Stimulated activated CD4-positive, alpha-beta T cell treated with anti-CD3 and anti-CD28 coated beads, TNF-alpha, amount 100 ng/mL, for 24 hours (primary cell): ENCODE measurements at places on chromosomes 5 and 9.

GRCh38 chr5:38931731-38932130 is 85.9 kb downstream of the OSMR start:
- DNase-seq: no peak

GRCh38 chr5:44332285-44332971 is 56.8 kb downstream of the FGF10 start:
- DNase-seq: no peak

GRCh38 chr9:11962327-11962726 is 730.9 kb upstream of the TYRP1 start:
- no peak for DNase-seq

DNA sequence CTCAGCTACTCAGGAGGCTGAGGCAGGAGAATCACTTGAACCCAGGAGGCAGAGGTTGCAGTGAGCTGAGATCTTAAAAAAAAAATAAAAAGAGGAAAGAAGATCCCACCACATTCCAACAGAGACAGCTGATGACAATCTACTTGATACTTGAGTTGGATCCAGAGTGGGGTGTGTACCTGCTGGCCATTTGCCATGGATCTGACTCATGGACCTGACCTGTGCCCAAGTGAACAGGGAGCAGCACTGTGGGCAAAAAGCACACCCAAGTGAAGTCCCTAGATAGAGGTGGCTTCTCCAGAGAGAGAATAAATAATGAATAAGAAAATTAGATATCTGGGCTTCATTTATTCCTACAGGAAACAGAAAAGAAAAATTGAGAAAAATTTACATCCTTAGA is 81.2 kb upstream of the MIER3 start:
- DNase-seq: no peak

DNA sequence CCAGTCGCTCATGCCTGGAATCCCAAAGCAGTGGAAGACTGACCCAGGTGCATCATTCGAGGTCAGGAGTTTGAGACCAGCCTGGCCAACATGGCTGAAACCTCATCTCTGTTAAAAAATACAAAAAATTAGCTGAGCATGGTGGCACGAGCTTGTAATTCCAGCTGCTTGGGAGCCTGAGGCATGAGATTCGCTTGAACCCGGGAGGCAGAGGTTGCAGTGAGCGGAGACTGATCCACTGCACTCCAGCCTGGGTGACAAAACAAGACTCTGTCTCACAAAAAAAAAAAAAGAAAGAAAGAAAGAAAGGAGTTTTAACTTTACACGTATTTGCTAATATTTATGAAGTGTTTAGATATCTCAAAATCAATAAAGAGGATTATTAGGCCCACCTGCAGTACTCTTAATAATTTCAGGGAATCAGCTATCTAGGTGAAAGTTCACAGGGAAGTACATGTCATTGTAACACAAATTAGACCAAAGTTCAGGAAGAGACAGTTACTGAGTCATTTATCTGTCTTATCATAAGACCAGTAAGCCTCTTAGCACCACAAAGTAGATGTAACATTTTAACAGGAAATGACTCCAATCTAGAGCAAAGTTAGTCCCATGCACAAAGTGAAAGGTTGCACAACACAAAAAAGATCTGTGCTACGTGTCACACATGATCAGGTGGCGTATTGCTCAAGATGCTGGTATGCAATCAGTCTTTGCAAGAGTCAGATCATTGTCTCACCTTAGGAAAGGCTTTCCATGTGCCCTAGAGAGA is 34.1 kb upstream of the PLIN2 start:
- peak; percentile 28 for DNase-seq

- no peak for DNase-seq
These were observed 35.8 kb downstream of the PPIC start for GRCh38 chr5:123000731-123001130.

GRCh38 chr5:17228821-17229291 is 11.4 kb downstream of the BASP1 start:
- DNase-seq: no peak

DNA sequence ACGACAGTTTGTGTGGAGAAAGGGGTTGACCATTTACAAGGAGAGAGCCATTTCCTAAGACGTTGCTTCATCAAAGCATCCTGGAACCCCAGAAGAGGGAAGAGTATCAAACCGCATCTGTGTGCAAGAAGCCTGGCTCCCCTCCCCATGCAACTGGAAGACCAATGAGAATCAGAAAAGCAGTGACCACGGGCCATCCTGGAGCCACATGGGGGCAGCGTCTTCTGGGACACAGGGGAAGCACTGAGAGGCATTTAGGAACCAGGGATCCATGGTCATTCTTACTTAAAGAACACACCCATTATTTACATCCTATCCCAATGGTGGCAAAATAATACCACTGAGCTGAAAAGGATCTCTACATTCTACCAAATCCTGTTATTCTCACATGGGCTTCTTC is 29.3 kb downstream of the SEMA5A start:
- no peak for DNase-seq

- no peak for DNase-seq
These were observed 13.3 kb upstream of the PITX1 start for GRCh38 chr5:135047347-135047695.

DNA sequence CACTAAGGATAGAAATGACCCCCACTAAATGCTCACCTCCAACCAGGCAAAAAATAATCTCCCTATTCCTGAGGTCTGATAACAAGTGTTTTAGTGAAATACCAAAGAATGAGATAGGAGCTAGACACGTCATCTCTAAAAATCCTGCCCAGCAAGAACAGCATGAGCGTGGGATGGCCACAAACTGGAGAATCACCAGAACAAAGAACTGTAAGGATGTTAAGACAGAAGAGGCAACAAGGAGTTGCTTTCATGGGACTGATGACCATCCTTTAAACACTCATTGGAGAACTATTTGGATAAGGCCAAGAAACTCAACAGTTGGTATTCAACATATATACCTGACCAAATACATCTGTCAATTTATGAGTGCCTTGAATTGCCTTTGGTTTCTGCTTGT is 113.7 kb downstream of the RASEF start:
- DNase-seq: no peak

- DNase-seq: no peak
These were observed 26.2 kb downstream of the RAD23B start for GRCh38 chr9:107309271-107309670.

- no peak for DNase-seq
These were observed 194.4 kb upstream of the PPP1R2B start for GRCh38 chr5:156655732-156656131.

DNA sequence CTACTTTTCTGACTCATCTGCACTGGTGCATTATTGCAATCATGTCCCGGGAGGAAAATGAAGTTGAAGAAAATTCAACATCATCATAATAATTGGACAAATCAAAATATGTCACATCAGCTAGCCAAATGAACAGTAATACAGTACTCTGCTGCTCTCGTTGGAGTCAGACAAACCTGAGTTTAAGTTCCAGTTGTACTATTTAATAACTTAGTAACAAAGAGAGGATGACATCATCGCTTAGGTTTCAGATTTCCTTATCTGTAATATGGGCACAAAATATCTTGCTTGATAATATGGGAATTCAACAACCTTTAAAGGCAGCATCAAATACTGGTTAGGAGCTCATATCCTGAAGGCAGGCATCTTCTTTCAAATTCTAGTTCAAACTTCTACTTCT is 1248.9 kb upstream of the ACO1 start:
- no peak for DNase-seq

DNA sequence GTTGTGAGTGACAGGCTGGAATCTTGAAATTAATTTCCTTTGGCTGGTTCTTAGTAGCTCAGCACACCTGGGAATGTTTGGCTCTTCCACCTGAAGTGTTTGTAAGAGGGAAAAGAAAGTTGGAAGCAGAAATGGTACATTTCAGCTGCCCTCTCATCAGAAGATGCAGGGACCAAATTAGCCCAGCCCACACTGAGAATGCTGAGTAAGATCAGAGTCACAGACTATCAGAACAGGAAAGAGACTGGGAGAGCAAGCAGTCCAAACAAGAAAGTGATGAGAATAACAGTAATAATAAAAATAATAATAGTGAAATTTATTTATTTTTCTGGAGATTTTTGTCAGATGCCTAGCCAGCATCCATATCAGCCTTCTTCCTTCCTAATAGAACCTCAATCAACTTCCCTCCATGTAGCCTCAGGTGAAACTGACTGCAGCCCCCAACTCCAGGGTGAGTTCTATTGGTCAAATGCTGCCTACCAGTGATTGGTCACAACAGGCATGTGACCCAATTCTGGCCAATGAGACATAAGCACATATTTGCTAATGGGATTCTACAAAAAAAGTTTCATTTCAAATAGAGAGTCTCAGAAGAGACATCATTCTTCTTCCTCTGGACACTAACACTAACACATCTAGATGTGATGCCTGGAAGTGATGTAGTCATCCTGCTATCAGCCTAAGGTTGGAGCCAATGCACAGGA is 31.2 kb upstream of the ADRA1B start:
- DNase-seq: no peak

- DNase-seq: no peak
These were observed 78.2 kb upstream of the SMIM23 start for GRCh38 chr5:171707442-171707792.

GRCh38 chr9:106689089-106689488 is 173.9 kb upstream of the ZNF462 start:
- no peak for DNase-seq

- DNase-seq: no peak
These were observed 60.4 kb downstream of the USP20 start for GRCh38 chr9:129895376-129896268.

GRCh38 chr9:2802494-2802921 is 41.4 kb downstream of the PUM3 start:
- no peak for DNase-seq

DNA sequence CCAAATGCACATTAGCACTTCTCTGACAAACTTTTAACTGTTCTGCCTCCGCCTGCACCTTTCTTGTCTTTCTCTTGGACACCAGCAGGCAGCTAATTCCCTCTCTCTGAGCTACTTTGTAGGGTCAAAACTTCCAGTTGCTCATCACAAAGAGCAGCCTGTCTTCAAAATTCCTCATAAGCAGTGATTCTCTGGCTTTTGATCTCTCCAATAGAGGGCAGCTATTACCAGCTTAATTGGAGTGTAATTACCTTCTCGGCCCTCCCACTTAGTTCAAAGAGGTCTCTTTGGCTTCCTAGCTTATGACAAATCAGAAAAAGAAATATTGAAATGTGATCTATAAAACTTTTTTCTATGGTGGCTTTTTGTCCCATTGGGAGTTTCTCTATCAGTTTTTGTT is 43.6 kb upstream of the RAD23B start:
- DNase-seq: no peak

DNA sequence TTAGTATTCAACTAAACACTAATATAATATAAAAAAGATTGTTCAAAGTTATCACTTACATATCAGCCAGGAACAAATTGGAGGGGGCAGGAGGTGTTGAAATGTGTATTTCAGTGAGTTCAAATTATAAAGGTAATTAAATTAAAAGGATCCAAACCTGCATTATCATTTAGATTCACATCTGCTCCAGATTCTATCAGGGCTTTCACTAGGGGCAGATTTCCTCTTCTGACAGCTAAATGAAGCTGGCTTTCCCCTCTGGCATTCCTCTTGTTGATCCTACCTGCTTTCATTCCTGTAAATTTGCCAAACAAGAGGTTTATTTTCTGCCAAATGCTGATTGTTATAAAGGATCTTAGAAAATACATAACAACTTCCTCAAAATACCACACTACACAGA is 86.3 kb upstream of the GCNT4 start:
- DNase-seq: no peak

GRCh38 chr9:136628268-136628667 is 34.4 kb upstream of the EGFL7 start:
- DNase-seq: no peak

DNA sequence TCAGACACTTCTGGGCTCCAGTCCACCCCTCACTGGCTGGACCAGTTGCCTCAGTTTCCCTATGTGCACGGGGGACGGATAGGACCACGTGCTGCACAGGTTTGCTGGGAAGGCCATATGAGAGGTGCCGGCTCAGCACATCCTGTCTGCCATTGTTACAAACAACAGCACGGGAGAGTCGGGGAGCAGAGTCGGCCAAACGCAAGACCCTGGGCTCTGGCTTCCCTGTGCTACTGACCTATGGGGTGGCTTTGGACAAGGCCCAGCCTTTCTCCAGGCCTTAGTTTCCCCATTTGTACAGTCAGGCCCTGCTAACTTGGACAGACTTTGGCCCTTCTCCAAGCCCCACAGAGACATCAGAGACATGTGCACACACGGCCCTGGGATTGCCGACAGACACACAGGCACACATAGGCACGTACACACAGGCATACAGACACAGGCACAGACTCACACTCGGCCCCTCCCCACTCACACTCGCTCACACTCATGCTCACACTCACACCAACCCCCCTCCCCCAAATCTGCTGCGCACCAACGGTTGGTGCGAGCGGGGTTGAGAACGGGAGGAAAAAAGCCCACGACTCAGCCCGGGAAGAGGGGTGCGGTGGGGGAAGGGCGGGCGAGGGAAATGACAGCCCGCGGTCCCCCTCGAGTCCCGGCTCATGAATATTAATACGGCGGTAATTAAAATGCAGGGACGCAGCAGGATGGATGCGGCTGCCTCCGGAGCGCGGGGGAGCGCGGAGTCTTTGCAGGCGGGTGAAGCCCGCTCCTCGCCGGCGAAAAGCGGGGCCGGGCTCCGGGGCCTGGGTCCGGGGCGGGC is 133.0 kb downstream of the C9orf50 start:
- DNase-seq: peak; percentile 35

DNA sequence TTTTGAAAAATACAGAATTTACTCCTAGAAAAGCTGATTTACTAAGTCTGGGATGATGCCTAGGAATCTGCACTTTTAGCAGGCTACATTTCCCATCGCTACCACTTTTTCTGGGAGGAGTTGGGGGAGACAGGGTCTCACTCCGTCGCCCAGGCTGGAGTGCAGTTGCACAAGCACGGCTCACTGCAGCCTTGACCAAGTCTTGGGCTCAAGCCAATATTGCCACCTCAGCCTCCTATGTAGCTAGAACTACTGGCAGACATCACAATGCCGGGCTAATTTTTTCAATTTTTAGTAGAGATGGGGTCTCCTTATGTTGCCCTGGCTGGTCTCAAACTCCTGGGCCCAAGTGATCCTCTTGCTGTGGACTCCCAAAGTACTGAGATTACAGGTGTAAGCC is 85.9 kb downstream of the NR6A1 start:
- no peak for DNase-seq

DNA sequence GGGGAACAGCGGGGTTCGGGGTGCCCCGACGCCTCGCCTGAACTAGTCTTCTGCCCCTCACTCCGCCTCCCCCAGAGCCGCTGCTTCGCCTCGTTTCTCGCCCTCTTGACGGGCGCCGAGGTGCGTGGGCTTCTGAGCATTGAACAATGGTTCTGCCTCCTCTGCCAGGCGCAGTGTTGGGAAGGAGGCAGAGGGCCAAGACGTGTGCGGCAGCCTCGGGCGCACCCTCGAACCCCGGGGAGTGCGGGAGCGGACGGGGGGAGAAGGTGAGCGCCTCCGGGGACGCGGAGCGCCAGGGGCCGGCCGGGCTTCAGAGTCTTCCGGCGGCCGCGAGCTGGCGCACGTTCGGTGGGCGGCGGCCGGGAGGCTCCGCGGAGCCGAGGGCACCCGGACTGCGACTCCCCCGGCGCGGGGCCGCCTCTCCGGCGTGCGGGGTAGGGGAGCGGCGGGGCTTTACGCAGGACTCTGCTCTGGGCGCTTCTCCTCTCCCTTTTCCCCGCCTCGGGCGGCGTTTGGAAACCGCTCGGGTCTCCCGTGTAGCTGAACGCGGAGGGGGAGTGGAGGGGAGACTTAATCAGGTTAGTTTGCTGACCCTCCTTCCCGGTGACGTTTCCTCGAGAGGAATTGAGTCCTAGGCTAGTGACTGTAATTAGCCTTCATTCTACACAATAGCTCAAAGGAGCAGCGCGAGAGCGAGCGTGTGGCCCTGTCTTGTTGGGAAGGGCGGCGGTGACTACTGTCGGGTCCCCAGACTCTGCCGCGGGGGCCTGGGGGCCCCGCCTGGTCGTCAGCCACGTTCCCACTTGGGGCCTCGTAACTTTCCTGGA is 1.1 kb downstream of the VLDLR start:
- peak; percentile 16 for DNase-seq

GRCh38 chr9:87573841-87574342 is 76.2 kb downstream of the DAPK1 start:
- no peak for DNase-seq
